ENCODE measurements at places on chromosomes 11 and 22.
A peak's percentile ranks its signal among the peaks of the same experiment; 100 is the strongest.

DNA sequence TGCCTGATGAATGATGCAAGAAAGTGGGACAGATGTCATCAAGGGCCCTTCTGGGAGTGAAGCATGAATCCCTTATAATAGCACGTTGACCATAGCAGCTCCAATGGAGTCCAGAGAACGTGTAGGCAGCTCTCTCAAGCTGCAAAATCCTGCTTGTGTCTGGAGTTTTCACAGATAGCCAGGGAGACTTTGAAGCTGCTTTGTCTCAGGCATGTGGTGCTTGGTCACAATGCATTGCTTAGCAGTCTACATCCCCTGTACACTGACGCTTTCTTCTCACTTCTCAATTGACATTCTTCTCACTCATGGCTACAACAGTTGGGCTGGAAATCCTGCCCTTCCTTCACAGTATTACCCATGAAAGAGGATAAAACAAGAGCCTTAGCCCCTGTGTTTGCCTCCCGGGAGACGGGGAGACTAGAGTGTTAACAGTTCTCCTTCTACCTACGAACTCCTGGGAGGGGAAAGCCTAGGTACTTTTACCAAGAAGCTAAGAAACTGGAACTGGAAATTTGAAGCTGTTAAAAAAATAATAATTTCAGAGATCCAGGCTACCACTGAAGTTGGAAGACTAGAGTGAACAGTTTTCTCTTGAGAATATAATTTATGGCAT, 20.7 kb upstream of the MMP7 start:
- no peak for DNase-seq

DNA sequence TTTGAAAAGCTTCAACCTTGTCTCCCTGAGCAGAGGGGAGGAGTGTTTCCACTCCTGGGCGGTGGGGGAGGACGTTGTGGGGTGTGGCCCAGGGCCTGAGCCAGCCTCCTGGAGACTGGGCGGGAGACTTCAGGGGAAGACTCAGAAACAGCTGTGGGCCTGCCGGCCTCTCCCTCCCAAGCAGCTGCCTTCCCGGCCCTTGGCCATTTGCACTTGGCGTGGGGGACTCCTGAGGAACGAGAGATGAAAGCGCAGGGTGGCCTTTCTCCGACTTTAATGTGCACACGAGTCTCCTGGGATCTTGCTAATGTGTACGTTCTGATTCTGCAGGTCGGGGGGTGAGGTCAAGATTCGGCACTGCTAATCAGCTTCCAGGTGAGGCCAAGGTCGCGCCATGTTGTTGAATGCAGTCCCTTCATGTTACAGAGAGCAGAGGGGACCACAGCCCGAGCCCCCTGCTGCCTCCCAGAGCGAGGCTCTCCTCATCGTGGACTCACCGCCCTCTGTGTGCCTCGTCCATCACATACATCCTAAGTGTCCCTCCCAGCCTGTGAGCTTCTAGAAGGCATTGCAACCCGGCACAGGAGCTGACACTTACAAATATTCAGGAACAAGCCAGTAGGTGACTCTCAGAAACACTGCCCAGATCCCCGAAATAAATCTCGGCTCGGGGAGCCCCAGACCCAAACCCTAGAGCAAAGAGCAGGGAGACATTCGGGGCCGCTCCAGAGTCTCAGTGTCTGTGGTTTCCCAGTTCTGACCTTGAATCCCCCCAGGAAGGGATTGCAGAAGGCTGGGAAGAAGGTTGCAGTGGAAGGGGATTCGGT, 7.7 kb downstream of the LIF start:
- DNase-seq, result no peak

- DNase-seq, result no peak
These were observed 15.9 kb downstream of the NUP98 start for GRCh38 chr11:3781423-3781822.

GRCh38 chr11:6565325-6565724, 38.1 kb downstream of the RRP8 start:
- no peak for DNase-seq

- DNase-seq, result no peak
These were observed 60.3 kb downstream of the MTMR2 start for GRCh38 chr11:95863486-95864140.

- no peak for DNase-seq
These were observed 13.6 kb downstream of the SEPTIN3 start for GRCh38 chr22:41982865-41983264.

DNA sequence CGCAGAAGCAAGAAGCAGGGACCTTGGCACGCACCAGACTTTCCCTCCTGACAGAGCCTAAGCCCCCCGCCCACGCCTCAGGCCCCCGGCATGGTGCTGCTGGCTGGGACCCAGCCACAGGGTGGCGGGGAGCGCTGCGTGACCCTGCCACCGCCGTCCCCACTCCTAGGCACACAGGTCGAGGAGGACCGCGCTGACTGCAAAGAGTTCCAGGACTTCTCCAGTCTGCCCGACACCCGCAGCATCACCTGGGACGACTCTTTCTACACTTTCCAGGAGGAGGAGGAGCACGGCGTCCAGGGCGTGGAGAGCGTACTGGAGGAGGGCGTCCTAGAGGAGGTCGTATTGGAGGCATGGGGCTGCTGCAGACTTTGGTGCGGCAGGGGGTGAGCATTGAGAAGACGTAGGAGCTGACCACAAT, 103.7 kb downstream of the TRIM51G start:
- no peak for DNase-seq

GRCh38 chr11:44542372-44542771, 23.1 kb upstream of the CD82 start:
- no peak for DNase-seq

GRCh38 chr22:24102366-24103200, 78.7 kb upstream of the SUSD2 start:
- no peak for DNase-seq

DNA sequence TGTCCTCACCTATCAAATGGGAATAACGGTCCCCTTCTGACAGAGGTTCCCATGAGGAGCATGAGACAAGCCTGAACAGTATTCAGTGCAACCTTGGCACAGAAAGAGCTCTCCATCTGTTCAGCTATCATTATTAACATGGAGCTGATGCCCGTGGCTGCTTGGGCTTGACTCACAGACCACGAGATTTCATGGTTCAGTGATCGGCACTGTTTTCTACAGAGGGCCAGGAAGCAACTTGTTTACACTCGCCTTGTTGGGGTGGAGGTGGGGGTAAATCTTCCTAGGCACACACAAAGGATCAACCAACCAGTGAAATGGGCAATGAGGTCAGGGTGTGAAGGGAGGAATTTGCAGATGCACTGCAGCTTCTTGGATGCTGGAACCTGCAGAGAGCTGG, 88.2 kb downstream of the CWC15 start:
- DNase-seq, result peak; percentile 67

GRCh38 chr11:95262994-95263765, 32.2 kb upstream of the SESN3 start:
- DNase-seq, result no peak

DNA sequence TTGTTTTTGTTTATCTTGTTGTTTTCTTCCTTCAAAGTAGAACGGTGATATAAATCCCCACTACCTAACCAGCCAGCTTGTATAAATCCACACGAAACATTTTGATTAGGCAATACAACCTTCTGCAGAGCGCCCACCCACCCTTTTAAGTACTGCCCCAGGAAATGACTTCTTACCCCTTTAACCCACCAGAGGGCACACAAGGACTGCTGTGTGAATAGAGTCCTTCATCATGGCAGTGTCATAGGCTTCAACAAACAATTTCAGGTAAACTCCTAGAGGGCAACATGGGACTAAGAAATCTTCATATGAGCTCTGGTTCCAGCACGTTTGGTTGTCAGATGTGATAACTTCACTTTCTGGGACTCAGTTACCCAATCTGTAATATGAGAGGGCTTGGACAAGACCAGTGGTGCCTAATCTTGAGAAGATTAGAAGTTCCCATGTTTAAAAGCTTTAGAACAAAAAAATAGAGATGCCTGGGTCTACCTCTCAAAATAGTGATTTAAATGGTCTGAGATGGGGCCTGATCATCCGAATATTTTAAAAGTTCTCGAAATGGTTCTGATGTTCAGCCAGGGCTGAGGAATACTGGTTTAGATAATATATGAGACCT, 56.1 kb downstream of the PIWIL4 start:
- peak; percentile 42 for DNase-seq

GRCh38 chr11:6095798-6096197, 11.7 kb upstream of the OR56B4 start:
- no peak for DNase-seq

DNA sequence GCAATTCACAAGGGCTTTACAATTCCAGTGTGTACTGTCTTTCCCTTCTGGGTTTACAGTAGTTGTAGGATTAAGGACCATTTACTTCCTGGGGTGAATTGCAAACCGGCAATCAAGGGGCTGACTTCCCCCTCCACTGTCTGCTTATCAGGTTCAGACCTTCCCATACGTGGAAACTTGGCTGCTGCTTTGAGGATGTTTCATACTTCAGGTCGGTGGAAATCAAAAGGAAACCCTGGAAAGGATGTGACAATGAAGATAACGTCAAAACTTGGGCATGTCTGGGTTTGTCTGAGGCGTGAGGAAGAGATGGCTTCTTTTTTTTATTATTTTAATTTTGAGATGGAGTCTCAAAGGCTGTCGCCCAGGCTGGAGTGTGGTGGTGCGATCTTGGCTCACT, 2.1 kb upstream of the RTCB start:
- DNase-seq, result no peak

DNA sequence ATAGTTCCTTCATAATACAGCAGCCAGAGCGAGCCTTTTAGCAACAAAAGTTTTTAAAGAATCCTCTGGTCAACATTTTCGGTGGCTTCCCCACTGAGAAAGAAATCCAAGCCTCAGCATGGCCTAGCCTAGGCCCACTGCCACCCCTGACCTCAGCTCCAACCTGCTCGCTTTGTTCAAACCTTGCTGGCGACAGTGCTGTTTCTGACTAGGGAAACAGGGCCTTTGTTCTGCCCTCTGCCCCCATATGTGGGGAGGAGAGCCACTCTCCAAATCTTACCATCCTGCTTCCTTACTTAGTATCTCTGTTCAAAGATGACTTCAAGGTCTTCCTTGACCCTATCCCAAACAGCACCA, 95.8 kb downstream of the CCDC83 start:
- DNase-seq, result no peak

GRCh38 chr11:46597609-46598219, 3.9 kb upstream of the AMBRA1 start:
- DNase-seq, result no peak

DNA sequence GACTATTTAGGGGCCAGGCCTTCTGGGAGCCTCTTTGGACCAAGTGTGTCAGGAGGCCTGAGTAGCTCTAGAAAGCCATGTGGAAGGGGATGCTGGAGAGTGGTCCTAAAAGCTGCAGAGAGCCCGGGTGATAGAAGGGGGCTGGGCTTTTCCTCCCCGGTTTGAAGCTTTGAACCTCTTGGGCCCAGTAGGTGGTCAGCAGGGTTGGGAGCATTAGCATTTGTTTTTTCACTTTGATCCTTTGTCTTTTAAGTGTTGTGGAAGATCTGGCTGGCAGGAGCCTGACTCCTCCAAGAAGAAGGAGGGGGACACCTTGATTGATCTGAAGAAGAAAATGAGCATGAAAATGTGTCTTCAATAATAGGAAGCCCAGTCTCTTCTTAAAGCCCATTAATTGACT, 596.6 kb downstream of the INSC start:
- no peak for DNase-seq

DNA sequence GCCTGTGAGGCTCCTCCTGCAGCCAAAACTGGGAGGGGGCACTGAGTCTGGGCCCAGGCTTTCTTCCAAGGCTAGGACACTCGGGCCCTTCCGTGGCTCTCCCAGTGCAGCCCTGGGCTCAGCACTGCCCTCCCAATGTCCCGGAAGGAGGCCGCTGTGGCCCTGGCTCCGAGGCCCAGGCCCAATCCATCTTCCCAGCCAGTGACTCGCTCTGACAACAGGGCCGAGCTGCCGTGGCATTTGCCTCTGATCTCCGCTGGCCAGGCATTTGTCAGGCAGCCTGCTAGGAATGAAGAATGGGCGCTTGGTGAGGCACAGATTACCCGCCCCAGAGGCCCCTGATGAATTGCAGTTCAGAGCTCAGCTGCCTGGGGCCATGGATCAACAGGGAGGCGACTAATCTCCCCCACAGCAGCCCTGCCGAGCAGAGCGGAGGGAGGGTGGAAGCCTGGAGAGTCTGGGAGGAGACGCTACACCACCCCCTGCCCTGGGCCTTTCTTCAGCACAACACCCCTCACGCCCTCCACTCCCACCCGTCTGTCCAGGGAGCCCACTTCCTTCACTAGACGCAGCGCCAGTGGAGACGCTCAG, 8.3 kb downstream of the FXYD2 start:
- no peak for DNase-seq

DNA sequence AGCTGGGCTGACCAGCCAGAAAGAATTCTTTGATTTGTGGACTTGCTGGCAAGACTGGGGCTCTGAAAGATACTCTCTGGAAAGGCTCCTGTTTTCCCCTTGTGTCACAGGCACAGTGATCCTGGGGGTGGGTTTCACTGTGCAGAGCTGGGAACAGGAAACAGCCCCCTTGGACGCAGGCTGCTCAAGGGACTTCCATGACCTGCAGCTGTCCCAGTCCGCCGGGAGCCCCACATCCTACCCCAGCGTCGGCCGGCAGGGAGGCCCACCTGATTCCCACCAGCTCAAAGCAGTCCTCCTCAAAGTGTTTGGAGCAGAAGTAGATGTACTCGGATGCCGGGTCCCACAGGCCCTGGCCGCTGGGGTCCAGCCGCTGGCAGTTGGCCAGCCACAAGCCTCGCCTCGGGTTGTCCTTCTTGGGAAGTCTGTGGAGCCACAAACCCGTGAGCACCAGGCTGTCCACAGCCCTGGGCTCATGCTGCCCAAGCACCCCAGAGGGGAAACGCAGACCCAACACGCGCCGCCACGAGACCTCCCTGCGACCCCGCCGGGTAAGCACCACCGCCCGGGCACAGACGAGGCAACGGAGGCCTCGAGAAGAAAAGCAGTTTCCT, 824 bp downstream of the THAP7 start:
- DNase-seq, result no peak

- no peak for DNase-seq
These were observed 300.2 kb downstream of the LARGE1 start for GRCh38 chr22:33620085-33620484.

DNA sequence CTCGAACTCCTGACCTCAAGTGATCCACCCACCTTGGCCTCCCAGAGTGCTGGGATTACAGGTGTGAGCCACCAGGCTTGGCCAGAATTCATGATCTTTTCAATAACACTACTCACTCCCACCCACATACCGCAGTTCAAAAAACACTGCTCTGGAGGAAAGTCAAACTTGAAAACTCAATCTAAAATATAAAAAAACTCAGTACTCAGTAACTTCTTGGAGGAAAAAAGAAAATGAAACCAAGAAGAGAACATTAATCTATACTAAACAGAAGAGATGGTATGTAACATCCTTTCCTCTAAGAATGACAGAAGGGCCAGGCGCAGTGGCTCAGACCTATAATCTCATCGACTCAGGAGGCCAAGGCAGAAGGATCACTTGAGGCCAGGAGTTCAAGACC, 58.3 kb downstream of the MRTFA start:
- DNase-seq, result no peak

GRCh38 chr11:90204832-90205646, 17.8 kb downstream of the CHORDC1 start:
- DNase-seq, result peak; percentile 45

DNA sequence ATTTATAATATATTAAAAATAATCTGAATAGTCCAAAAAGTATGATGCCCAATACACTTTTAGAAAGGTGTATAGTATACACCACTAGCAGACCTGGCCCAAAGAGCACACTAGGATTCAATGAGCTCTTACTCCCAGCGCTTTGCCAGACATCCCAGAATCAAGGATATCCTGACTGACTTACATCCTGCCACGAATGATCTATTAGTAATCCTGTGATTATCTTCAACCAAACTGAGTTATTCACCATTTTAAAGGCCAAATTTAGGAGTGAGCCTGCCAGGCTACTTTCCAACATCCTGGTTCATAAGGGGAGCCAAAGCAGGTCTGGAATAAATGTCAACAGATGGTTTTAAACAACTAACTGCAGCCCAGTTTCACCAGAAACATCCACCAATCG, 60.8 kb upstream of the FAM181B start:
- no peak for DNase-seq
